LHCN-M2 (cell line): ENCODE measurements at places on chromosomes 6 and 20.

GRCh38 chr6:140414966-140415620 lies 1040.6 kb upstream of the CITED2 start:
- DNase-seq, result no peak

DNA sequence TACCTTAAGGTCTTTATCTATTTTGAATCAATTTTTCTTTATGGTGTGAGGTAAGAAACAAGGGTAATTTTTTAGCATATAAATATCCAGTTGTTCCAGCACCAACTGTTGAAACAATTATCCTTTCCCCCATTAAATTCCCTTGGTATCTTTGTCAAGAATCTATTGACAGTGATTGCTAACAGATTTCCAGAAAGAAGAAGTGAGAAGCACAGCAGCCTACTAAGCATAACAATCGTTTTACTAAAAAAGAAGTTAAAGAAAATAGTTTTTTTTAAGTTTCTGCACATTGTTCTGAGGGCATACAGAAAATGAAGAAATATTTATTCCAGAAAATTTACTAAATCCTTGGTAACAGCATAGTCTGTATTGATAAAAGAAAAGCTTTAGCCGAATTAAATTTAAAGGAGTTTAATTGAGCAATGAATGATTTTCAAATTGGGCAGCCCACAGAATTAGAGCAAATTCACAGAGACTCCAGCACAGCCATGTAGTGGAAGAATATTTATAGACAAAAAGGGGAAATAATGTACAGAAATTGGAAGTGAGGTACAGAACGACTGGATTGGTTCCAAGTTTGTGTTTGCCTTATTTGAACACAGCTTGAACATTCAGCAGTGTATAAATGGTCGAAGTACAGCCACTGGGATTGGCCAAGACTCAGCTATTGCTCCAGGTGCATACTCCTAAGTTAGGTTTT lies 97.9 kb upstream of the UST start:
- no peak for DNase-seq

DNA sequence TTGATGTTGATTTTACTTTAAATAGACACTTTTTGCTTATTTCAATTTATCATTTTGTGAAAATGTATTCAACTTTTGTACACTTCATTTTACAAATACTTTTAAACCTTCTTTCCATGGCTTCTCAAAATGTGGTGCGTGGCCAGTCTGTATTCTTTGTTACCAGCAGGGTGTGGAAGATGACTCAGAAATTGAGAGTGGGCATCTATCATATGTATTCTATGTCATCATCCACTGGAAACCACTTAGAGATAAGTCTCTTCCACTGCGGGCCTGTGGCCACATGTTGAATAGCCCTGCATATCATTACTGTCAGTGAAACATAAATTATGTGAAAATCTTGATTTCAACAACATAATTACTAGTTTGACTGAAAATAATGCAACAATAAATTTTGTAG lies 52.6 kb upstream of the MC3R start:
- no peak for DNase-seq

DNA sequence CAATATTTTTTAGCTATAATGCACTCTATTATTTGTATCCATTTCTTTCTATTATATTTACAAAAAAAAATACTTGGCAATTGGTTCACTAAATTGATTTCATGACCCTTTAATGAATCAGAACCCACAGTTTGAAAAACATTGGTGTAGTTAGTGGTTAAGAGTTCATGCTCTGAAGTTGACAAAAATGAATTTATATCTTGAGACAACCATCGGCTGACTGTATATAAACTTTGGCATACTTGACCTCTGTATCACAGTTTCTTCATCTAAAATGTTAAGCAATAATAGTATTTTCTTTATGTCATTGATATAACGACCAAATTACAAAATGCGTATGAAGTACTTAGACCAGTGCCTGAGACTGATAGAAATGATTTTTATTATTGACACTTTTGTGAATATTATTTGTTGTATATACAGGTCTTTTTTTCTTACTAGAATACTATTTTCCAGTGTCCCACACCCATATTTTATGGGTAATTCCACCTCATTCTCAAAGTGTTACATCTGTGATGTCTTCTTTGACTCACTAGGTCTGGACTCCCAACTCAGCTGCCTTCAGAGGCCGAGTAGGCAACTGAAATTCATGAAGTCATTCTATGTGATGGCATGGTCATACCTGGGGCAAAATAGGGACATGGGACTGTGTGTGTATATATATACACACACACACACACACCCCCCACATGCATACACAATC lies 459.2 kb downstream of the RFPL4B start:
- DNase-seq, result peak; percentile 55

- DNase-seq, result no peak
Observed at GRCh38 chr6:14664112-14664601, 546.6 kb downstream of the CD83 start.

DNA sequence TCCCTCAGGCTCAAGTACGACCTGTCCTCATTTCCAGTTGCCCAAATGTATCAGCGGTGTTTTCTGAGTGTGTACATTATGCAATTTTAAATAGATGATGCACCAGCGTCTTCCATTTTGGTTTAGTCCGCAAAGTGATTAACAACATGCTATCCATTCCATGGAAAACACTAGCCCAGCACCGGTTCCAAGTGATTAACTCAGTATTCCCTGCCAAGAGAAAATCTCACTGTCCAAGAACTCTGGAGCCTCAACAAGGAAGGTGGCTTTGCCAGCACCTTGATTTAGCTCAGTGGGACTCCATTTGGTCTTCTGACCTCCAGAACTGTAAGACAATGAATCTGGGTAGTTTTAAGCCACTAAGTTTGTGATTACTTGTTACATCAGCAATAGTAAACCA lies 107.2 kb downstream of the FOXC1 start:
- no peak for DNase-seq

DNA sequence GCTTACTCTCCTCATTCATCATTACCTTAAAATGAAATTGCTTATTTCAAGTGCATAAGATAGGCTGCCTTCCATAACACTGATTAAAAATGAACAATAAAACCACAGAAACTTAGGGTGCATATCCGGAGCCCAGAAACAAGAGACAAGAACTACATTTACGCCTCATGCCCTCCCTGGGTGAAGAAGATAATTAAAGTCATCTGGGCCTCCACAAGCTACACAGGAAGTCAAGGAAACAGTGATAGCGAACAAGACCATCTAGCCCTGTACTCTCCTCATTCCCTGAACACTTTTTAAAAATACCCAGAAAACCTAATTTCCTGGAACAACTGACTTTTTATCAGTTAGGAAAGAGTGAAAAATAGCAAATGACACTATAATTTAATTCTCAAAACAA lies 6.3 kb downstream of the SOD2 start:
- DNase-seq, result no peak

DNA sequence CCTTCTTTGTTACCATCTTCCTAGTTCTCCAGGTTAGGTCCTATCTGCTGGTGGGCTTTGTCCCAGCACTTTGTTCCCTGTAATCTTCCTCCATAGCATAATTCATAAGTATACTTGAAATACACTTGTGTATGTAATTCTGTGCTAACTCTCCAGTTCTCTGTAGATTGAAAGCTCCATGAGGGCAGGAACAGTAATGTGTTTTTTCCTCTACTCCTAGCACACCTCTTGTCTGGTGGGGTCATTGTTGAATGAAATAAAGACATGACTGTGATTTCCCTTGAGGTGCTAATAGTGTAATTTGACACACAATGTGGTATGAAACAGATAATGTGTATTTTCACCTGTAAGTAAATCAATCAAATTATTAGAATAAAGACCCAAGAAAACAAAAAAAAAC lies 30.0 kb downstream of the MAP3K4 start:
- DNase-seq, result no peak

DNA sequence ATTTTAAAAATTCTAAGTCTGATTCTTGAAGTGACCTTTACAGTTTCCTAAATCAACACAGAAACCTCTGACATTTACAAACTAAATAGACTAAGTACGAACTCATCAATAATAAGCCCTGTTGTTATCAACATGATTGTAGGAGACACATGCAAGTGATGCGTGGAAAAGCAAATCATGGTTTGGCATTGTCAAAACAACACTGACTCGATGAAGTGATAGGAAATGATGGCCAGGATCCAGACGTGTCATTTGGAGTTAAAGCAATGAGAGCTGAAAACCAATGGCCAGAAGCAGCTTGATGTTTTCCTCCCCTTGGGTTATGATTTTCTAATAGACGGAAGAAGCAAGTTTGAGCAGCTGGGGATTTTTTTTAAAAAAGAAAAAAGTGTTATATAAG lies 117.4 kb upstream of the FAM184A start:
- no peak for DNase-seq

DNA sequence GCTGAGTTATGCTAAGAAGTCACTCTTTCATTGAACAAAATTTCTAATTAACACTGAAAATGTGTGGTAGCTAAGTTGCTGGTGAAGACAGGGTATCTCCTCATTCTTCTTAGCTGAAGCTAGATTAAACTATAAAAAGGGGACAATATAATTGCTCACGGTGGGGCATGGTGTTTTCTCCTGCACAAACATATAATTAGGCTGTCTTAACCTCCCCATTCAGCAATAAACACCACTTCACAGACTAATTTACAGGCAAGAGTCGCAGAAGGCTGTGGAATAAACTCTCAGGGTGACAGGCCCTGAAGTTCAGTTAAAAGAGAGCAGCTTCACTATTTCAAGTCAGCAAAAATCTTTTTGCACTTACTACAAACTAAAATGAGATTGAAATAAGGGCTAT lies 338.9 kb upstream of the NT5E start:
- no peak for DNase-seq

GRCh38 chr6:90575267-90575666 lies 11.6 kb downstream of the MAP3K7 start:
- no peak for DNase-seq
